ENCODE measurements at places on chromosomes 2 and 18. TPM values are rescaled to one million over a fixed set of nuclear protein-coding genes. Genes with fewer than 3 reads are reported as not detected.

KRTCAP3 gene
- 12.8 TPM for total RNA-seq

ALK gene
- total RNA-seq = not detected

LAMA1 gene
- not detected for total RNA-seq

SERPINB13 gene
- not detected for total RNA-seq

SOCS6 gene
- total RNA-seq = 1.8 TPM

ARHGAP15 gene
- total RNA-seq = 158 TPM

TGFA gene
- total RNA-seq = 0.88 TPM

FSHR gene
- not detected for total RNA-seq

MAPK4 gene
- total RNA-seq = not detected

TM4SF20 gene
- not detected for total RNA-seq

TTL gene
- total RNA-seq = 9.9 TPM

GRCh38 chr2:152221839-152222238 lies 46.3 kb upstream of the STAM2 start:
- no peak for DNase-seq

DNA sequence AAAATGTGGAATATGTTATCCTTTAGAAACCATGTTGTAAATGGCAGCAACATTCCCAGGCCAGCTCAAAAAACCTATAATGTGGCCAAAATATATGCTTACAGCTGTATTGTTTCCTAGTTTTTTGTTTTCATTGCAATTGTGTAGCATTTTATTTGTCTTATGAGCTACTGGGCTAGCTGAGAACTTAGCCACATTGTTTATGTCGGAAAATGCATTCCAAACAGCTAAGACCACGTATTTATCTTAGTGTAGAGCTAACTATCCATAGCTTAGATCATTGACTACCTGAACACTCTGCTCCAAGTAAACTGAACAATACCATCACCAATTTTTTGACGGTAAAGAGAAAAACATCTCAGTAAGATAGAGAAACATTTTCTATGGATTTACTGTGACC lies 38.4 kb downstream of the METAP1D start:
- no peak for DNase-seq

- DNase-seq = no peak
Observed at GRCh38 chr2:64398516-64399129, 55.3 kb upstream of the LGALSL start.

GRCh38 chr2:240952496-240953246 lies 45.7 kb upstream of the SNED1 start:
- DNase-seq = no peak

GRCh38 chr2:145807968-145808367 lies 1288.0 kb upstream of the ZEB2 start:
- DNase-seq = no peak

DNA sequence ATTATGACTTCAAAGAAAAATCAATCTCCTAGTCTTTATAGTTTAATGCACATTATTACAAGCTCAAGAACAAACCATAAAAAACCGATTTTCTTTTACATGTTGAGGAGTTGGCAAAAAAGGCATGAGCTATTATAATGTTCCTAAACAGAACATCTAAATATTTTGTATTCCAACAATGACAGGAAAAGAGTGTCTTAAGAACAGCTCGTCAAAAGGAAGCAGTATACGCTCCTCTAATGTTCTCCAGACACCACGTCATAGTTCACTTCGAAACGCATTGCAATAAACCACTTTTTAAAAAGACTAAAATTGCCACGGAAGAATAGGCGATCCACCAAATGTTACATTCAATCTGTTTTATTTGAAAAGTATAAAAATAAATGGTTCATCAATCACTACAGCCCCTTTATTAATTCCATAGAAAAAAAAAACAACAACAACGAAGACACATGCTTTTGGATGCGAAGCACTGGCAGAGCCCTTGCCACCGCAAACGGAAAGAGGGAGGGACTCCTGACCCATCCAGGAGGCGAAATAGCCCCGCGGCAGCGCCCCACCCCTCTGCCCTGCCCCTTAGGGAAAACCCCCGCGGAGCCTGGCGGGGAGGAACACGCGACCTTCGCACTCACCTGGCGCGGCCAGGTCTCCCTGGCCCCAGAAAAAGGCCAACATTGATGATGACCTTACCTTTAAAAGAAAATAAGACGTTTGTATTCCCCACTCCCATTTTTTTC lies 45.8 kb downstream of the MBP start:
- no peak for DNase-seq

GRCh38 chr2:165401285-165401852 lies 68.1 kb upstream of the CSRNP3 start:
- DNase-seq = peak; percentile 61

DNA sequence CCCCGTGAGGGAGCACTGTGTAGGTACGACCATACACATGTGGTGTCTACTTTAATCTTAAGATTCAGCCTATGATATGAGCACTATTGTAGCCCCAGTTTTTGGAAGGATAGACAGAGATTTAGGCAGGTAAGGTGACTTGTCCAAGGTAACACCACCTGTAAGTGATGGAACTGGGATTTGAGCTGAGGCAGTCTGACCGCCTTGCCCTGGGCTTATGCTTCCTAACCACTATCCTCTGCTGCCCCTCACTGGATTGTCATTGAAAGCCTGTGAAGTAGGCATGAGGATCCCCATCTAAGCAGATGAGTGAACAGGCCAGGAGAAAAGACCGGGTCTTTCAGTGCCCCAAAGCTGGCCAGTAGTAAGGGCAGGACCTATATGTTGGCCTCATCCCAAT lies 343.8 kb downstream of the CYRIA start:
- DNase-seq = no peak

GRCh38 chr2:85748039-85748734 lies 5.6 kb upstream of the ATOH8 start:
- DNase-seq = no peak

- DNase-seq = no peak
Observed at GRCh38 chr2:33307659-33308270, 168.7 kb upstream of the RASGRP3 start.

- DNase-seq = no peak
Observed at GRCh38 chr2:234840336-234840735, 111.5 kb upstream of the SH3BP4 start.

DNA sequence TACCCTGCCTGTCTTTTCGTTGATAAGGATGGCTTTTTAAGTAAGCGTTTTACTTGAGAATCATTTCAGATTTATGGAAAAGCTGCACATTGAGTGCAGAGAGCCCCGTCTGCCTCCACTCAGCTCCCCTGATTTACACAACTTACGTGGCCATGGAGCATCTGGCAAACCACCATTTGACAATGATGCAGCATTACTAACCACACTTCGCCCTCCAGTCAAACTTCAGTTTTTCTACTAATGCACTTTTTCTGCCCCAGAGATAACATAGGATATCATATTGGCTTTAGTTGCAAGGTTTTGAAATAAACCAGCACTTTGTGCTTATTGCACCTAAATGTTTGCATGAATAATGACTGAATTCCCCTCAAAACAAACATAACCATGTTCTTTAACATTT lies 165.1 kb upstream of the TPO start:
- DNase-seq = no peak

GRCh38 chr2:224195925-224196571 lies 157.0 kb upstream of the SERPINE2 start:
- DNase-seq = no peak

- no peak for DNase-seq
Observed at GRCh38 chr2:105800953-105801635, 56.4 kb downstream of the NCK2 start.

DNA sequence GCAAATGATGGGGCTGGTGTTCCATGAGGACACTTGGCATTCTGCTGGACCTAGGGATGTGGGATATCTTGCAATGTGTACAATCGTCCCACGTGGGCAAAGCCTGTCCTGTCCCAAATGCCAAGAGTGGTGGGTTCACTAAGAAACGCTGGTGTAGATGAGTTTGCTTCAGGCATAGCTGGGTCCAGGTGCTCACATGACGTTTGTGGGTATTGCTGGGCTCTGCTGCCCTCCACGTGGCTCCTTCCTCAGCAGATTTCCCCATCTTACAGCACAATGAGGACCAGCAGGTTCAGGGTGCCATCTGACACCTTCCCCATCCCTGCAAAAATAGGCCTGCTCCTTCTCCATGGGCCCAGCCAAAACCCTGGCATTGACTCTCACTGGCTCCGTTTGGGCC lies 105.9 kb downstream of the SEPTIN10 start:
- DNase-seq = no peak

GRCh38 chr2:135573620-135574019 lies 42.3 kb downstream of the R3HDM1 start:
- no peak for DNase-seq

GRCh38 chr2:102301867-102302362 lies 9.4 kb upstream of the IL1RL1 start:
- DNase-seq = peak; percentile 7

- DNase-seq = no peak
Observed at GRCh38 chr2:128603411-128603924, 284.8 kb upstream of the HS6ST1 start.

DNA sequence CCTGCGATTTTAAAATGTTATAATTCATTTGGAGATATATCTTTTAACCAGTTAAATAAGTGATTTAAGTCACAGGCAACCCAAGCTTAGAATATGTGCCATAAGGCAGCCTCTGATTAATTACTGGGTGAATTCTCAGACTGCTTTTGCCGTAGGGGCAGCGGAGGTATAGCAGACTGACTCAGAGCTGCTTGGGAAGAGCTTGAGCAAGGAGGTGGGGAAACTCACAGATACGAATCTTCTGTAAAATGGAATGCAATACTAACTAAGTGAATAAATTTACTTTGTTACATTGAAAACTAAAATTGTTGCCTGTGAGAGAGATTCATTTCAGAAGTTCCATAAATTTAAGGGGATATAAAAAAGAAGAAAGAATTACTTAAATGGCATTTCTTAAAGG lies 115.4 kb downstream of the KYNU start:
- DNase-seq = no peak

DNA sequence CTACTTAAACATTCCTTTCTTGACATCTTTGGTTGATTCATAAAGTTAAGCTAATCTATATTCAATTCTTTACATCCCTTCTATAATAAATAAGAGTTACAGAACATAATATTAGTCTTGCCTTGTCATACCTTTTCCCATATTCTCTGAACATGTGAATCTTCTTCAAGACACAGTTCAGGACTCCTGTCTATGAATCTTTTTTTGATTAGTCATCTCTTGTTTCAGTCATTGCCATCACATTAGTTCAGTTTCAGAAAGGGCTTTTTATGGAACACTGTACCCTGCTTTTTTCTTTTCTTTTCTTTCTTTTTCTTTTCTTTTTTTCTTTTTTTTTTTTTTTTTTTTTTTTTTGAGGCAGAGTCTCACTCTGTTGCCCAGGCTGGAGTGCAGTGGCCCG lies 181.2 kb downstream of the UBE2E3 start:
- no peak for DNase-seq

- DNase-seq = no peak
Observed at GRCh38 chr18:43160509-43160908, 45.0 kb upstream of the RIT2 start.

GRCh38 chr2:143117225-143117624 lies 12.0 kb upstream of the ARHGAP15 start:
- no peak for DNase-seq

GRCh38 chr2:133171393-133172004 lies 396.8 kb downstream of the NCKAP5 start:
- DNase-seq = no peak

GRCh38 chr2:68643011-68643873 lies at the start of gene PROKR1:
Gene PROKR1, plus strand, starts transcription at chr2:68643579. Its CDS starts 2,243 bp downstream, at chr2:68645822.
- no peak for DNase-seq

- no peak for DNase-seq
Observed at GRCh38 chr2:231241755-231242507, 43.5 kb downstream of the ARMC9 start.

- no peak for DNase-seq
Observed at GRCh38 chr2:120809609-120810440, 74.2 kb downstream of the GLI2 start.

DNA sequence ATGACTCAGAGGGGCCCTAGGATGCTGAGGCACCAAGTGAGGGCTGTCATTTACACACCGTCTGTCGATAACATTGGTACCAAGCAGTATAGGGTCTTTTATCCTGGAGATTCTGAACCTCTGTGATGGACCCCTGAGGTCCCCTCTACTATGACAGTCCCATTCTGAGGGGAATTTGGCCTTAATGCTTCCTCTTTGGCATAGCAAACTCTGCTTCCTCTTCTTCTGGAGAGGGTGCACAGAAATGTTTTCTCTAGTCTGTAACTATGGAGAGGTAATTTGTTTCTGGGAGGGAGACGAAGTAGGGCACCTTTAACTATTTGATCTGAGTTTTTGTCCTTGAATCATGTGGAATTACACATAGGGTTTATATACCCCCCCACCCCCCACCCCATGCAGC lies 44.8 kb downstream of the INPP4A start:
- no peak for DNase-seq

GRCh38 chr18:49612515-49613033 lies 50.7 kb downstream of the LIPG start:
- DNase-seq = no peak

- no peak for DNase-seq
Observed at GRCh38 chr2:46315103-46315890, 18.1 kb downstream of the EPAS1 start.

DNA sequence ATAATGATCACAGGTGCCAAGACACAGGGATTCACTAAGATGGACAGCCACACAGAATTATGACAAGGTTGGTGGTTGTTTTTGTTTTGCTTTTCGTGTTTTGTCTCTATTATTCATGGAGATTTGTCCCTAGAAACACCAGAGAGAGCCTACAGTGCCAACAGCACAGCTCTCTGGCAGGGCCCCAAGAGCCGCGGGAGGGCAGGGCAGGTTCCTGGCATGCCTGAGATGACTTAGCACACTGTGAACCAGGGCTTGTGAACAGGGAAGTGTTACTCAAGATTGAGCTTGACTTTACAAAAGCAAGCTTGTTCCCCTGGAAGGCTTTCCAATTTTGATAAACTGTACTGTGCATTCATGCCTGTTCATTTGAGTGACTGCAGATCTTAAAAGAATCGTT lies 437.4 kb upstream of the SALL3 start:
- DNase-seq = no peak

- peak; percentile 98 for DNase-seq
Observed at GRCh38 chr2:128027278-128027800, 520 bp downstream of the SAP130 start.

DNA sequence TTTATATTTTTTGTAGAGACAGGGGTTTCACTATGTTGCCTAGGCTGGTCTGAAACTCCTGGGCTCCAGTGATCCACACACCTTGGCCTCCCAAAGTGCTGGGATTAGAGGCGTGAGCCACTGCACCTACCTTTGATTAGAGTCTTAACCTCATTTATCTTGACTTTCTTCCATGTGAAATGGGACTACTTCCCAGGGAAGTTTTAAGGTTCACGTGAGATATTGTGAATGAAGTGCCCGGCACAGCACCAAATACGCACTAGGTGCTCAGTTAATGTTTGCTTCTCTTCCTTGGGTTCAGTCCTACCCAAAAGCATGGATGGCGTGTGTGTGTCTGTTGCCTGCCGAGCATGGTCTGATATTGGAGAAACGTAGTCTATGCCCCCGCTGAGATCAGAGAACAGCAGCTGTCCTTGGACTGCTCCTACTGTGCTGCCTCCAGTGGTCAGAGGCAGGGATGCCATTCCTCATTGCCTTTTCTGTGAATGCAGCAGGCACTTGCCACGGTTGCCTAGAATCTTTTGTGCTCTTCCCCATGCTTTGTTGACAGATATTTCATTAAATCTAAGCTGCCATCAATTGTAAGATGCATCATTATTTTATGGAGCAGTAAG lies 12.3 kb upstream of the TFCP2L1 start:
- no peak for DNase-seq
